ENCODE measurements at places on chromosomes 4 and X.
A peak's percentile ranks its signal among the peaks of the same experiment; 100 is the strongest.

- no peak for DNase-seq
Measured at GRCh38 chr4:183797445-183798300, 107.4 kb upstream of the STOX2 start.

DNA sequence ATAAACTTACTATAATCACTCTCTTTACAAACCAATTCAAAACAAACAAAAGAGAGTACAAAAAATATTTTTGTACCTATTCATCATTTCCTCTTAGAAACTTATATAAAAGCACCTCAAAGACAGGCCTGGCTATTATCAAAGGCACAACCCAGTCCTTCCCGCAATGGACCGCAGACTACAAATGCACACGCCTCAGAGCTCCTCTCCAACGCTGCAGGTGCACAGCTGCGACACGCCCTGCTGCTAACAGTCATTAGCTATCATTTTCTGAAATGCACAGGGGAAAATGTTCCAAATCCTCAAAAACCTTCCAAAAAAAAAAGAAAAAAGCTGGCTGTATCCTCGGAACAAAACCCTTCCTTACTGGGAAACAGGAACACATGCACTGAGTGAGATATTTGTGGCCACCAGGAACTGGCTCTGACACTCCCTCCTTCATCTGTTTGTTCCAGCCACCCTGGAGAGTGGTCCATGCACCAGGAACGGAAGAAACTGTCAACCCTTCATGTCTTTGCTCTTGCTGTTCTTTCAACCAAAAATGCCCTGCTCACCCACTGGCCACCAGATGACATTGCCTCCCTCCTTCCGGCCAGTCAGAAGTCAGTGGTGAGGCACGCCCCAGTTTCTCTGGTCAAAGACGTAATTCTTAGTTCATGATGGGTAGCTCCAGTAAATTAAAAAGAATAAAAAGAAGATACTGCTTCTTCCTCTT is 16.7 kb downstream of the IRF2 start:
- DNase-seq, result no peak

- no peak for DNase-seq
Measured at GRCh38 chr4:34289489-34289888, 1954.8 kb downstream of the ARAP2 start.

GRCh38 chrX:74280759-74281158 is 23.2 kb upstream of the ZCCHC13 start:
- no peak for DNase-seq

DNA sequence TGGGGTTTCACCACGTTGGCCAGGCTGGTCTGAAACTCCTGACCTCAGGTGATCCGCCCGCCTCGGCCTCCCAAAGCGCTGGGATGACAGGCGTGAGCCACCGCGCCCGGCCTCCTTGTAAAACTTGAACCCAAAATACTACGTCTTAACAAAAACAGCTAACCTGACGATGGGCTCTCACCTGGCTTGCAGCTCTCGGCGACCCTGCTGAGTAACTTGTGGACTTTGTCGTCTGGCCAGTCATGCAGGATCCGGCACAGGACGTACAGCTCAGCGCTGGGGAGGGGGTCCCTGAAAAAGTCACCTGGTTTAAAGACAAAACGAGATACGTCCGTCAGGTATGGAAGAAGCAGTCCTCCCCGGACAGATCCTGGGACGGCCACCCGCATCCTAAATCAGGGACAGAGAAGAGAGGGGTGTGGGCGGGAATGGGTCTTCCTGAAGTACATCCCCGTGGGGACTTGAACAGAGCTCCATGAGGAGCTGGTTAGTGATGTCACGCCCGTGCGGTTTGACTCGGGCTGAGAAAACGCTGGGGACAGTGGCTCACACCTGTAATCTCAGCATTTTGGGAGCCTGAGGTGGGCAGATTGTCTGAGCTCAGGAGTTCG is 20.7 kb upstream of the SLC25A6 start:
- no peak for DNase-seq

- DNase-seq, result no peak
Measured at GRCh38 chr4:90715242-90715641, 588.0 kb downstream of the CCSER1 start.

- no peak for DNase-seq
Measured at GRCh38 chr4:61201961-61202637, 2.0 kb downstream of the ADGRL3 start.

DNA sequence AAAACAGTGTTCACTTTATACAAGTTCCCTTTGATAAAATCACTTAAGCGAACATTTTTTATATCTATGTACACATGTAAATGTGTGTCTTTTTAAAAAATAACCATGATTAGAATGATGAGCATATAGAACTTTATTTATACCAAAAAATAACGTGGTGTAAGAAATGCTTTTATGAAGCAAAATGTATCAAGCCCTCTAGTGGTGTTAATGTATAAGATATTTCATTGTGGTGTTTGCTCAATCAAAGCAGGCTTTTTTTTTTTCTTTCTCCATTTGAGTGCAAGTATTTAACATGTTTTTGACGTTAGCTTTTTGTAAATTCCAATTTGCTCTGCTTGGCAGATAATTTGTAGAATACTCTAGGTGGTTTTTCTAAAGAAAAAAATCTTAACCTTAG is 2092.4 kb upstream of the TENM3 start:
- DNase-seq, result no peak

DNA sequence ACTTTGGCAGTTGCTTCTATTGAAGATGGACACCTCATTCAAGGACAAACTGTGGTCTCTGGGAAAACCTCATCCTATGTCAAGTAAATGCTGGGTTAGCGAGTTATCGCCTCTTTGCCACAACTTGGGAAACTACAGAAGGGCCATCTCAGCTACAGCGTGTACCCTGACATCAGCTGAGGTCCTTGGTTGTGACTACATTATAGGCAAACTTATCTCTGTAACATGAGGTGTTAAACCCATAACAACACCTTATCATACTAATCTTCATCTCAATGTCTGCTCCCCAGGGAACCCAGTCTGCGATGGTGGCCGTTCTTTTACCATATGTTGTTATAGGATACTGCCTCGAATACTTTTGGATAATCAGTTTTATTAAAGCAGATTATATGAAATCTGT is 1862.7 kb downstream of the STIM2 start:
- no peak for DNase-seq

GRCh38 chr4:106893395-106893881 is 142.7 kb downstream of the DKK2 start:
- no peak for DNase-seq

- no peak for DNase-seq
Measured at GRCh38 chr4:98610926-98611676, 47.3 kb downstream of the TSPAN5 start.

DNA sequence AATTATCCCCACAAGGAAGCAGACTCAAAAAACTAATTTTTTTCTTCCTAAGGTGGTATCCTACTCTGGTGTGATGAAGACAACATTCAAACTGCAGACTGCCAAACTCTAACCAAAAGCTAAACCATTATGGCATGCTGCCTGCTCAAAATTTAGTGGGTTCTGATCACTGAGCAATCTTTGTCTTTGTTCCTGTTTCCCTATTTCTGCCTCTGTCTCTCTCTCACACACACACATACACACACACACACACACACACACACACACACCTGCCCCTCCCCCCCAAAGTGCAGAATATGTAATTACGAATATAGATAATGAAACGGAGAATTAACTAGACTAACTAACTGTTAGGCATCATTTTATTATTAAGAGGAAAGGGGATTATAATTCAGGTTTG is 1278.6 kb downstream of the PCDH7 start:
- DNase-seq, result no peak

DNA sequence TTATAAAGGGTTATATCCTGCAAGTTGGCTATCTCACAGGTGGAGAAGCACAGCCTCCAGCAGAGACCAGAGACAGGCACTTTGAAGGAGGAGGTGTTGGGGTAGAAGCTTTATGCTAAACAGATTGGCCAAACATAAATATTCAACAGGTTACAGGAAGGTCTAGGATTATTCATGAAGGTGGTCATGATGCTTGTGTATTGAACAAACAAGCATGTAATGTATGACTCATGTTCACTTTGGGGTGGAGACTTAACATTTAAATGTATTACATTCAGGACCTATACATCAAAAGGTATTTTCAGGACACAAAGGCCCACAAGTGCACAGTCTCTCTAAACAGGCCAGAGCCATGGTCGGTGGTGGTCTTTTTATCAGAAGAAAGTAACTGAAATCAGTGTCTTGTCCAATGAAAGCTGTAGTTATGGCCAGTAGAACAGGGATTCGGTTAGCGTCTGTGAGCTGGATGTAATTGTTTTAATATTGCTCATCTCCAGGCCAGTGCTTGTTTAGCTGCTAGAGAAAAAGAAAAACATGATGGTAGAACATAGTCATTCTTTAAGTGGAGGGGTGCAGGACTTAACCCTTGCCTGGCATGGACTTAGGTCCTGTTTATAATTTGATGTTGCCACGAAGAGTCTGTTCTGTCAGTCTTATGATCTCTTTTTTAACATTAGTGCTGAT is 555.2 kb upstream of the PCDH10 start:
- no peak for DNase-seq

GRCh38 chr4:43564107-43564506 is 671.6 kb downstream of the GRXCR1 start:
- no peak for DNase-seq

DNA sequence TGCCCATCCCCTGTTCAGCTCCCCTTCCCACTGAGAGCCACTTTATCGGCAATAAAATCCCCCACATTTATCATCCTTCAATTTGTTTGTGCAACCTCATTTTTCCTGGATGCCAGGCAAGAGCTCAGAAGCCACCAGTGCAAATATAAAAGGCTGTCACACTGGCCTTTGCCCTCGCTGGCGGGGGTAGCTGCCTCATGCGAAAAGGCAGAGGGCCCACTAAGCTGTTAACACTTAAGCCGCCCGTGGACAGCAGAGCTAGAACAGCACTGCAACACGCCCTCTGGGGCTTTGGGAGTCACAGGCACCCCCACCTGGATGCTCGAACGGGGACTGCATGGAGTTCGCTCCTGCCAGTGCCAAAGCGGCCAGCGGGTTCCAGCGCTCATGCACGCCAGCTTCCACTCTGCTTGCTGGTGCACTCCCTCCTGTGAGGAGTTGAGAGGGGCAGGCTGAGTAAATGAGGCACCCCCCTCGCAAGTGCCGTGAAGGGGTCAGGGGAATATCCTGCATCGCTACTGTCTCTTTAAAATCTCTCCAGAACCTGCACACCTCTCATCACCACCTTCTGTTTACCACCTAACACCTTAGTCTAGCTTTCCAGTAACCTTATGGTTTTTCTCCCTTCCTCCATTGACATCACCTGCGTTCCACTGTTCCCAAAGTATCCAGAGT is 99.5 kb downstream of the SORBS2 start:
- no peak for DNase-seq

- DNase-seq, result no peak
Measured at GRCh38 chr4:140637836-140638235, 69.1 kb upstream of the UCP1 start.

- DNase-seq, result peak; percentile 59
Measured at GRCh38 chr4:4574792-4575191, 32.9 kb upstream of the STX18 start.

DNA sequence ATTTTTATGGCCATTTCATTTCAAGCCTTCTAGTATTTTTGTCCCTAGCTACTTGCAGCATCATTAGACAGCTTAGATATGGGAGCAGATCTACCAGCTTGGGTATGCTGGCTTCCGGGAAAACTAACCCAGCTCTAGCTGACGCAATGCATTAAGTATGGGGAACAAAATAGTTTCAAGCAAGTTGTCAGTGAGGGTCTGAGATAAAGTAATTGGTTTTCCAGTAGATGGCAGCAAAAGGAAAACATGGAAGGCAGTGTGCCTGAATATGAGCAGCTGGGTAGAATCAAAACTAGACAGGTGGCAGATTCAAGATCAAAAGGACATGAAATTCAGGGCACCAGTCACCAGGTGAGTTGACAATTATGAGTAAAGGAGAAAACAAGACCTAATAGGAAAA is 340.9 kb upstream of the CTSO start:
- DNase-seq, result no peak

DNA sequence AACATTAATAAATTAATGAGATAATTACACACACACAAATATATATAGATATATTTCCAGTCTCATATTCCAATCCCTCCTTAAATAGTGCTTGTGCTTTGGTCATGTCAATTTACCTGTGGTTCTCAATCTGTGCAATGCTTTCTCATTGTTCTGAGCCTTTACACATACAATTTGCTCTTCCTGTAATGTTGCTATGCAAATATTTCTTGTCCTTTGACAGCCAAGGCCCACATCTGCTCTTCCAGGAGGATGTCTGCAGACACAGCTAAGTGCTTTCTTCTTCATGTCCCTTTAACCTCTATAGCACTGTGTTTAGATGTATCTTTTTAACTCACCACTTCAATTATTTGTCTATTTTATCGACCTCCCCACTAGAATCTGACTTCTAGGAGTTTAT is 67.3 kb upstream of the RAPGEF2 start:
- DNase-seq, result no peak

- no peak for DNase-seq
Measured at GRCh38 chr4:147963839-147964238, 232.0 kb downstream of the ARHGAP10 start.

- DNase-seq, result no peak
Measured at GRCh38 chr4:22512306-22512705, 3.6 kb downstream of the ADGRA3 start.

DNA sequence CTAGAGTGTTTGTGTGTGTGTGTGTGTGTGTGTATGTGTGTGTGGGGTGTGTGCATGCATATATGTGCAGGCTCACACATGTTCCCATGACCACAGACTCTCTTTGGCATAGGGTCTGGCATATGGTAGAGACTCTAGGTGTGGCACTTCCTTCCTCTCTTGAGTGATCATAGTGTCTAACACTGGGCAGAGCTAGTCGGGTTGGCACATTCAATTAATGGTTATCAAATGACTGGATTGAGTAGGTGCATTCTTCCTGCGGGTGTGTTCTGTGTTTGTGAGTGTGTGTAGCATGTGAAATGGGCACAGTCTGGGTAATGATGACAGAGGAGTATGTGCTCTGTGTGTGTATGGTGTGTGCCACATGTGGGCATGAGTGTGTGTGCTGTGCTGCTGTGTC is 106.5 kb downstream of the EFNB1 start:
- DNase-seq, result no peak

DNA sequence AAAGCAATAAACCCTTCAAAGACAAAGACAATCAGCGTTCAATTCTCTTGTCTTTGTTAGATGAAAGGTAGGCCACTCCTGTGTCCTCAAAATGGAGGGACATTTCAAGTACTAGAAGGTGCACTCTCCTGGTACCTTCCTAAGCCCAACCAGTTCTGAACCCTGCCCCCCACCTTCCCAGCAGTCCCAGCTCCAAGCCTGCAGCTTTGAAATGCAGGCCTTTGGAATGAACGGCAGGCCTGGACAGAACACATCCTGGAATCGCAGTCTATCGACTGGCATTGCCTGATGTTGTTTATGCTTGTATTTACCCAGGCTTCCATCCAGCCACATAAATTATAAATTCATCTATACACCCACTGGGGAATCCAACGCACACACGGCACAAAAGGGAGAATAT is 47.4 kb downstream of the RASGEF1B start:
- no peak for DNase-seq

DNA sequence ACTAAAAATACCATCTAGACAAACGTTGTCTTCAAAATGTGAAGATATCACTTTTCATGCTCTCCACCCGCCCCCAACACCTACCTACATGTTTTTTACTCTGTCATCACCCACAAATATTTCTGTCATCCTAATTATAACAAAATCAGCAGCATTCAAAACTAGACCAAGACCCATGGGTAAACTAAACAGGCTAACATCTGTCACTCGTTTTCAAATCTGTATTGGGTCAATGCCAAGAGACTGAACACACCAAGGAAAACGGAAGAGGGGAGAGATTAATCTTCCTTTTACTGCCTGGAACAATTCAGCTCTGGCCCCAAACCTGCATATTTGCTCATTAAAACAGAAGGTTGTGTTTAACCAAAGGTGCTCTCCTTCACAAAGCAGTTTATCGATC is 17.5 kb downstream of the FAM184B start:
- no peak for DNase-seq
